ENCODE measurements at places on chromosomes 12 and 14. TPM values are rescaled to one million over a fixed set of nuclear protein-coding genes. Genes with fewer than 3 reads are reported as not detected.

RNASE11 gene
- not detected for total RNA-seq

MYG1 gene
- total RNA-seq = 28.4 TPM

CLEC9A gene
- not detected for total RNA-seq

KRT72 gene
- total RNA-seq = not detected

CIROP gene
- total RNA-seq = not detected

FOXN4 gene
- not detected for total RNA-seq
